Activated CD4-positive, alpha-beta T cell treated with anti-CD3 and anti-CD28 coated beads, Interleukin-2, amount 10 ng/mL, durations not matched to agents 7 days and 5 days (primary cell): ENCODE measurements at places on chromosomes 6 and 20.
A peak's percentile ranks its signal among the peaks of the same experiment; 100 is the strongest.

- H3K4me1 ChIP-seq: no peaks in the 10 kb centered on the region
- H3K27ac ChIP-seq: no peak overlapping the region
- no peak for DNase-seq
- no peaks in the 10 kb centered on the region for H3K36me3 ChIP-seq
- no peaks in the 10 kb centered on the region for H3K27me3 ChIP-seq
Observed at GRCh38 chr6:44538807-44539201, 151.3 kb downstream of the CDC5L start.

- H3K27ac ChIP-seq: no peak overlapping the region
- H3K4me1 ChIP-seq: no peaks in the 10 kb centered on the region
- peaks cover 2% of the 10 kb centered on the region for H3K27me3 ChIP-seq
- no peaks in the 10 kb centered on the region for H3K36me3 ChIP-seq
- DNase-seq: no peak
- no peak overlapping the region for H3K4me3 ChIP-seq
Observed at GRCh38 chr6:151506761-151507160, 12.9 kb downstream of the CCDC170 start.

DNA sequence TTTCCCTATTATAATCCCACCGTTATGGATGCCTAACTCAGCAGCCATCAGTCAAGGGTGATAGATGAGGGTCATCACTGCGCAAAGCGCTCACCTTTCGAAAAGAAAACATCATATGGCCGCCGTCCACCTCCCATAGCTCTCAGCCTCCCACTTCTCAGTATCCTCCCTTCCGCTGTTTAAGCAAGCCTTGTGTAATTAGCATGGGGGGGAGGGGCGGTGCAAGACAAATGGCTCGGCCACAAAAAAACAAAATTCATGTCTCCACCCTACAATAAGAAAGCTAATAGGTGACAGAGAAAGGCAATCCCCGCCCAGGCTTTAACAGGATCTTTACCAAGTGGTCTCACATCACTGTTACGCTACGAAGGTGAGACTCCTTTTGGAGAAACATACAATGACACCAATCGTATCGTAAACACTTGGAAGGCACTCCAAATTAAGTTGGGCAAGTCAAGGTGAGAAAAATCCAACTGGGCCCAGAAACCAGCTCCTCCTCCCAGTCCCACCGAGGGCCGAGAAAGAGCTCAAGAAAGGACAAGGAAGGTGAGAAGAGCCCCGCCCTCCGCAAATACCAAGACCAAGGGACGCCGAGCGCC, 645 bp downstream of the DDX39B start:
- H3K36me3 ChIP-seq: peaks cover 46% of the 10 kb centered on the region
- peak overlapping the region; percentile 99 for H3K27ac ChIP-seq
- H3K4me1 ChIP-seq: peaks cover 53% of the 10 kb centered on the region
- peak overlapping the region; percentile 98 for H3K4me3 ChIP-seq
- DNase-seq: peak; percentile 81

- H3K4me1 ChIP-seq: no peaks in the 10 kb centered on the region
- no peak overlapping the region for H3K4me3 ChIP-seq
Observed at GRCh38 chr20:52379723-52380336, 188.3 kb upstream of the ZFP64 start.

DNA sequence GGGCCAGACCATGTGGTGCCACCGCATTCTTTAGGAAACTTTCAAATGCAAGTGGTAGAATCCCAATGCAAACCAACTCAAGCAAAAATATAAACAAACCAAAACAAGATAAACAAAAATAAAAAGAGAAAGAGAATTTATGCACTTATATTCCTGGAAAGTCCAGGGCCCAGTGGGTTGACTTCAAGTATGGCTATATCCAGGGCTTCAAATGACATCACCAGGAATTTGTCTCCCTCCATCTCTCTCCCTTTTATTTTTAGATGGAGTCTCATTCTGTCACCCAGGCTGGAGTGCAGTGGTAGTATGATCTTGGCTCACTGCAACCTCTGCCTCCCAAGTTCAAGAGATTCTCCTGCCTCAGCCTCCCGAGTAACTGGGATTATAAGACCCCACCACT, 56.1 kb upstream of the PNRC1 start:
- DNase-seq: no peak
- no peaks in the 10 kb centered on the region for H3K36me3 ChIP-seq
- H3K27me3 ChIP-seq: peaks cover 2% of the 10 kb centered on the region
- no peak overlapping the region for H3K27ac ChIP-seq

DNA sequence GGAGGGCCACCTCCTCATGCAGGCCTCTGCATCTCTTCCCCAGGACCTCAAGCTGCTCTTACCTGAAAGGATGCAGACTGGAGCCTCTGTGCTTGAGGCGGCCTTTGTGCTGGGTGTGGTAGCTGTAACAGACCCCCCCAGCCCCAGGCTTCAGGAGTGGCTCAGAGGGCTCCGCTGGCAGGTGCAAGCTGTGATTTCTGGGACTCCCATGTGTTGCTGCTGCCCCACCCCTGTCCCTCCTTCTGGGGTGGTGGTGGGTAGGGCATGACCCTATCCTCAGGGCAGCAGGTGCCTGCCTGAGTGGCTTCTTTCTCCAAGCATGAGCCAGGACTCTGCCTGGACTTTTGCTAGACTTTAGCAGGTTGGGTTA, 121.2 kb downstream of the SULF2 start:
- H3K27me3 ChIP-seq: no peaks in the 10 kb centered on the region
- H3K36me3 ChIP-seq: no peaks in the 10 kb centered on the region
- H3K4me1 ChIP-seq: peaks cover 7% of the 10 kb centered on the region
- DNase-seq: no peak
- H3K4me3 ChIP-seq: no peak overlapping the region
- H3K27ac ChIP-seq: no peak overlapping the region

- no peaks in the 10 kb centered on the region for H3K27me3 ChIP-seq
- DNase-seq: no peak
- H3K4me1 ChIP-seq: peaks cover 57% of the 10 kb centered on the region
- H3K27ac ChIP-seq: peak overlapping the region; percentile 88
Observed at GRCh38 chr6:35718911-35719381, 17.9 kb upstream of the ARMC12 start.

GRCh38 chr20:49037962-49038387, 8.1 kb upstream of the CSE1L start:
- peak overlapping the region; percentile 31 for H3K4me3 ChIP-seq
- DNase-seq: peak; percentile 35
- H3K36me3 ChIP-seq: peaks cover 14% of the 10 kb centered on the region
- peak overlapping the region; percentile 31 for H3K27ac ChIP-seq
- peaks cover 17% of the 10 kb centered on the region for H3K4me1 ChIP-seq
- no peaks in the 10 kb centered on the region for H3K27me3 ChIP-seq

- DNase-seq: no peak
- no peak overlapping the region for H3K4me3 ChIP-seq
- H3K27ac ChIP-seq: no peak overlapping the region
- peaks cover 5% of the 10 kb centered on the region for H3K4me1 ChIP-seq
- peaks cover 8% of the 10 kb centered on the region for H3K36me3 ChIP-seq
Observed at GRCh38 chr6:7172649-7173048, 64.9 kb downstream of the RREB1 start.

DNA sequence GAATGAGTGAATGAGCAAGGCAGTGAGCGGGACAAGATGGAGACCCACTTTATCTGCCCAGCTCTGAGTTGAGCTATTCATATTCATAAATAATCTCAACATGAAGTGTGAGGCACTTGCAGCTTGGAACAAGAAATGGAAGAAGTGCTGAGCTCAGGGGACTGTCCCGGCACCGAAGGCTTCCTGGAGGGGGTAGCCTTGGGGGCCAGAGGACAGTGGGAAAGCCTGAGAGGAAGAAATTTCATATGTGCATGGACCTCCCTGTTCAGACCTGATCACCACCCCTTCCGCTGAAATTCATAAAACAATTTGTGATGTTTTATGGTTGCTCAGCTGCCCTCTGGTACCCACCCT, 103.2 kb downstream of the TOX2 start:
- H3K36me3 ChIP-seq: no peaks in the 10 kb centered on the region
- H3K27ac ChIP-seq: no peak overlapping the region
- H3K4me3 ChIP-seq: no peak overlapping the region
- no peak for DNase-seq
- peaks cover 34% of the 10 kb centered on the region for H3K4me1 ChIP-seq
- H3K27me3 ChIP-seq: peaks cover 56% of the 10 kb centered on the region

DNA sequence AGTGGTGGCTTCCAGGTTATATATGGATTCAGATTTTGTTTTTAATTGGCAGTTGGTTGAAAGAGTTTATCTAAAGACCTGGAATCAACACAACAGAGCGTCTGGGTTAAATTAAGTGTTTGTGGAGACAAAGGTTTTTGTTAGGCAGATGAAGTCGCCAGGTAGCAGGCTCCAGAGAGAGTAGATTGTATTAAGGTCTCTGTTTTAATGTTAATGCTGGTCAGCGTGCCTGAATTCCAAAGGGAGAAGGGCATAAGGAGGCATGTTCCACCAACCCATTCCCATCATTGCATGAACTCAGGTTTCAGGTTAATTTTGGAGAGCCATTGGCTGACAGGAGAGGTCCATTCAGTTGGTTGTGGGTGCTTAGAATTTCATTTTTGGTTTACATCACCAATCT, 744.1 kb upstream of the GJE1 start:
- no peak for DNase-seq
- no peaks in the 10 kb centered on the region for H3K4me1 ChIP-seq
- H3K36me3 ChIP-seq: no peaks in the 10 kb centered on the region
